Large intestine (tissue), 12 donors: ENCODE measurements at places on chromosomes 16 and 17. TPM values are rescaled to one million over a fixed set of nuclear protein-coding genes. Genes with fewer than 3 reads are reported as not detected.

DNA sequence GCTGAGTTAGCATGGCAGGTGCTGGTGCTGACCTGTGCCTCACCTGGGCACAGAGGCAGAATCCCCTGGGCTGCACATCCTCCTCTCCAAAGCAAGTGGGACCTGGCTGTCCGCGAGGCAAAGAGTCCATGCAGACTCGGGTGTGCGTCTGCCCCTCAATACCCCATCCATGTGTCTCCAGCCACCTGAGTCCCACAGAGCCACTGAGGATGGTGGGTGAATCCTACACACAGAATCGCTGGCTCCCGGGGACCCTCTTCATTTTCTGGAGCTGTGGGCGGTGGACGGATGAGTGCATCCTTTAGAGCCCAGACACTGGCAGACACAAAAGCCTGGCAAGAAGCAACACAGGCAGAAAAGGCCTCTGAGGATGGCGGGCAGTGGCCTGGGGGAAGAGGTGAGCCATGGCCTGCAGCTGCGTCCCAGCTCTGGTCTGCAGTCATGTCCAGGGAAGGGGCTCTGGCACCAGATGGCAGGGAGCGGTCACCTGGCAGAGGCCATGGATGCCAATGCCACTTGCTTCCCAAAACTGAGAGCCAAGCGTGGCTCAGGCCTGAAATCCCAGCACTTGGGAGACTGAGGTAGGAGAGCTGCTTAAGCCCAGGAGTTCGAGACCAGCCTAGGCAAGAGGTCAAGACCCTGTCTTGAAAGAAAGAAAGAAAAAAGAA is 29.9 kb downstream of the AXIN1 start:
- H3K27ac ChIP-seq: no peak overlapping the region
- peaks cover 26% of the 10 kb centered on the region for H3K36me3 ChIP-seq
- H3K27me3 ChIP-seq: no peaks in the 10 kb centered on the region

Gene KRT20
- polyA plus RNA-seq: 31.7 TPM

- no peak overlapping the region for H3K27ac ChIP-seq
- DNase-seq: no peak
- H3K36me3 ChIP-seq: no peaks in the 10 kb centered on the region
- H3K4me3 ChIP-seq: no peak overlapping the region
- peaks cover 22% of the 10 kb centered on the region for H3K4me1 ChIP-seq
- H3K27me3 ChIP-seq: peaks cover 27% of the 10 kb centered on the region
Observed at GRCh38 chr17:7048968-7049367, 5.1 kb upstream of the SLC16A11 start.

- H3K4me1 ChIP-seq: no peaks in the 10 kb centered on the region
- H3K27me3 ChIP-seq: peaks cover 4% of the 10 kb centered on the region
- H3K27ac ChIP-seq: no peak overlapping the region
- H3K4me3 ChIP-seq: no peak overlapping the region
Observed at GRCh38 chr17:73096866-73097265, 4.4 kb upstream of the SLC39A11 start.

DNA sequence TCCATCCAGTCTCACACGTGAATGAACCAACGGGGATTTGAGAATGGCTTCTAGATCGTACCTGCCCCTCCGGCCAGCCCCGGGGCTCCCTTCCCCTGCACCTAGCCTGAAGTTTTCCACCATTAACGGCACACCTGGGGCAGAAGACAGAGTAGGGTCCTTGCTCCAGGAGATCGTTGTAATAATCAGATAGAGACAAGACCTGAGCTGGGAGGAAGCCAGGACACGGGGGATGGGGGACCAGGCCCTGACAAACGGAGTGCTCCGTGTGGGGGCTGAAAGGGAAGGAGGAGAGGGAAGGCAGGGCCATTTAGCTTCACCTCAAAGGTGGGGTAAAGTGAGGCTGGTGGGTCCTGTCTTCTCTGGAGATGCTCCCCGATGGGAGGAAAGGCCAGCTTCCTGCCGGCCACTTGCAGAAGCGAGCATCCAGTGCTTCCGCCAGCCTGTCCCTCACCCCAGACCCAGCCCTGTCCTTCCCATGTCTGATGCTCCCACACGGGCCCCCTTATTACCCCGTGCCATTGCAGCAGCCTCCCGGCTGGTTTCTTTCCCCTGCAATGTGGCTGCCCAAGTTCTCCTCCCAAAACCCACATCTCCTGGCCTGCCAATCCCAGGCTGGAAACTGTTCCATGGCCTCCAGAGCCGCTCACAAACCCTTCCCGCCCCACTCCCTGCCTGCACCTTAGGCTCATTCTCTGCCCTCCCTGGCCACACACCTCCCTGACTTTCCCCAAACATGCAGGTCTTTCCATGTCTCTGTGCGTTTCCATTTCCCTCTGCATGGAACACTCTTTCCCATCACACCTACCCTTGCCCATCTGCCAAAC is 79.3 kb downstream of the MRC2 start:
- H3K27ac ChIP-seq: no peak overlapping the region
- H3K4me1 ChIP-seq: peaks cover 4% of the 10 kb centered on the region
- no peak for DNase-seq
- no peak overlapping the region for H3K4me3 ChIP-seq
- H3K27me3 ChIP-seq: peaks cover 43% of the 10 kb centered on the region

- H3K36me3 ChIP-seq: no peaks in the 10 kb centered on the region
- no peaks in the 10 kb centered on the region for H3K4me1 ChIP-seq
- no peak overlapping the region for H3K27ac ChIP-seq
- no peak overlapping the region for H3K4me3 ChIP-seq
- DNase-seq: no peak
- peaks cover 66% of the 10 kb centered on the region for H3K27me3 ChIP-seq
Observed at GRCh38 chr16:89089120-89089519, 4.5 kb upstream of the ACSF3 start.

Gene MT1G
- polyA plus RNA-seq: 919 TPM

GRCh38 chr17:75194879-75195278 is 10.6 kb upstream of the NUP85 start:
- no peaks in the 10 kb centered on the region for H3K4me1 ChIP-seq
- H3K4me3 ChIP-seq: no peak overlapping the region
- no peak overlapping the region for H3K27ac ChIP-seq
